ENCODE measurements at places on chromosomes 3 and 15. TPM values are rescaled to one million over a fixed set of nuclear protein-coding genes. Genes with fewer than 3 reads are reported as not detected.
A peak's percentile ranks its signal among the peaks of the same experiment; 100 is the strongest.

DNA sequence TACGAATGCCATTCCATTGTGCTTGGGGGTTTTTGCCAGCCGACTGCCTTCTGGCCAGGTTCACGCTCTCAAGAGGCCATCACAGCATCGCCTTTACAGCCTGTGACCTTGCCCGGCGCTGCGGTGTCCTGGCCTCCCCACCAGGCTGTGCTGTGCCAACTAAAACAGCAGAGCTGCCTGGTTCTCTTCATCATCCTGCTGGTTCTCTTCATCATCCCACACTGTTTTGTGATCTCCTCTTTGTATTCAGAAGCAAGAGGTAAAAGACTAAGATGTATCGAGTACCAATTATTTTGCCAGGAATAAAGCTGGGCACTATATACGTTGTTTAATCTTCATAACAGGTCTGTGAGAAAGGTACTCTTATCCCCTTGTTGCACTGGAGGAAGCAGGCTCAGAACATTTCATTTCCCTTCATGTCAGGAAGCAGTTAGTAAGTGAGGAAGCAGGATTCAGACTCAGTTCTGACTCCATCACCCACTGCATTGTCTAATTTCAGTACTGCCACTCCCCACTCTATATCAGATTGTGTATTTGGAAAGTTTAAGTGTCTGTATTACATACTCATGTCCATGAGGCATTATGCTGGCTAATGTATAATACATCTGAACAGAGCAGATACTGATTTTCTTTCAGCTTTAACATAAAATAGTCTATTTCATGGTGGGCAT lies 92.7 kb downstream of the LRRC28 start:
- peak; percentile 32 for DNase-seq
- peaks cover 11% of the 10 kb centered on the region for H3K4me1 ChIP-seq
- H3K27ac ChIP-seq: no peak overlapping the region
- no peaks in the 10 kb centered on the region for H3K27me3 ChIP-seq
- H3K36me3 ChIP-seq: no peaks in the 10 kb centered on the region
- H3K4me3 ChIP-seq: no peak overlapping the region

- H3K4me1 ChIP-seq: no peaks in the 10 kb centered on the region
- H3K27ac ChIP-seq: no peak overlapping the region
- no peak overlapping the region for H3K4me3 ChIP-seq
- H3K27me3 ChIP-seq: no peaks in the 10 kb centered on the region
- no peaks in the 10 kb centered on the region for H3K36me3 ChIP-seq
These were observed 10.4 kb upstream of the VIPR1 start for GRCh38 chr3:42491881-42492507.

- H3K36me3 ChIP-seq: no peaks in the 10 kb centered on the region
- H3K4me1 ChIP-seq: peaks cover 25% of the 10 kb centered on the region
- H3K27me3 ChIP-seq: no peaks in the 10 kb centered on the region
- DNase-seq: no peak
- no peak overlapping the region for H3K27ac ChIP-seq
These were observed 95.2 kb downstream of the CHSY1 start for GRCh38 chr15:101156509-101157159.

DNA sequence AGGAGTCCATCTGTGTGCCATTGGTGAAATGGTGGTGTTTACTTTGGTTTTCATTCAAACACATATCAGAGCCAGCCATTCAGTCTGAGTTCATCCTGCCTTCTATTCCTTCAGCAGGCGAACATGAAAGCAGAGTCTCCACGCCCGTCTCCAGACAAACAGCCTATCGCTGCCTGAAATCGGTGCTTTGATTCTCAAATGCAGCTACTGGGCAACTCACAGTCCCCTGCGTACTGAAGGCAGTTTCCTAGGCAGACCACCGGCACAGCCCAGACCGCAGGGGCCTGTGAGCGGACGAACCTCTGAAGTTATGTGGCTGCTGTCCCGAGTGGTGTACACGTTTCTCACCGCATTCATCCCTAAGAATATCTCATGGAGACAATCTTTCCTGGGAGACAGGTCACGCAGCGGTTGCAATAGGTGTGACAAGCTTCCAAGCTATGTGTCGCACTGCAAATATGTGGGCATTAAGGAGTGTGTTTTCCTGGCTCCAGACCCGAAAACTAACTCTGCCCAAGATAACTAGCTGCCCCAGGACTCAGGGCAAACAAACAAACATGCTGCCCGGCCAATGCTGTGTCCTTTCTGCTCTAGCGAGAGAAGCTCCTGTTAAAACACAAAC lies 16.9 kb upstream of the RYR3 start:
- H3K36me3 ChIP-seq: no peaks in the 10 kb centered on the region
- no peaks in the 10 kb centered on the region for H3K4me1 ChIP-seq
- no peak for DNase-seq
- no peaks in the 10 kb centered on the region for H3K27me3 ChIP-seq
- H3K4me3 ChIP-seq: no peak overlapping the region

Gene PIERCE2
- total RNA-seq: not detected

GRCh38 chr3:174536319-174536718 lies 322.8 kb upstream of the NAALADL2 start:
- no peaks in the 10 kb centered on the region for H3K36me3 ChIP-seq
- H3K27ac ChIP-seq: no peak overlapping the region
- DNase-seq: no peak

GRCh38 chr3:107328069-107328468 lies 49.2 kb upstream of the CCDC54 start:
- no peaks in the 10 kb centered on the region for H3K4me1 ChIP-seq
- H3K36me3 ChIP-seq: no peaks in the 10 kb centered on the region
- no peak overlapping the region for H3K4me3 ChIP-seq
- DNase-seq: no peak
- H3K27ac ChIP-seq: no peak overlapping the region
- no peaks in the 10 kb centered on the region for H3K27me3 ChIP-seq

DNA sequence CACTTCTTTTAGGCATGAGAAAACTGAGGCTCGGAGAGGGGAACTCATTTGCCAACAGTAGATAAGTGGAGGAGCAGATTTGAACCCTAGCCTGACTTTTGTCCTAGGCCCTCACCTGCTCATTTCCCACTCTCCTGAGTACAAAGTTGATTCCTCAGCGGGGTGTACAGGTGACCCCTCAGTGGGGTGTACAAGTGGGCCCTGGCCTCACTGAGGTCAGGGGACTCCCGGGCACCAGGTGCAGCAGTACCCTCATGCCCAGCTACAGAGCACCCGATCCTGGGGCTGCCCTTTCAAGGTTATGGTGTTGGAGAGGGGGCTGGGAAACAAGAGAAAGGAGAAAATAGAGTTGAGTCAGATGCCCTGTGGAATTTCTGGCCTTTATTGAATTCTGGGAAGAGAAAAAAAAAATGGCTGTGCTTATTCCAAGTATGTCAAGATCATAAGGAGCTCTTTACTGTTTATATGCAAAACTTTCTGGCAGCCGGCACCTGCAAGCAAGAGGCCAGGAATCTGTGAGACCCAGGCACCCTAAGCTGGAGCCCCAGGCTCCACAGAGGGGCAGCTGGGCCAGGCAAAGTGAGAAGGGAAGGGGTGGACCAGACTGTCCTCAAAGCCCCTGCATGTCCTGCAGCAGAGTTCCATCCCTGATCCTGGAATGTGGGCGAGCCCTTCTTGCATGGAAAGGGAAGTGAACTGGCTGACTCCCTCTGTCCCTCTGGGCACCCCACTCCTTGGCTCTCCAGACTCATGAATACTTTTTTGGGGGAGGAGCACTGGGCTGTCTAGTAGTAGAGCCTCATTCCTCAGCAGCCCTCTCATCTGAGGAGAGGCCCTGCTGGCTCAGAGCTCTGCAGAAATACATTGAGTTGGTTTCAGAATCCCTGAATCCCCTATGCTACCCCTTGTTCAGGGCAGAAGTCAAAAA lies 43.1 kb downstream of the AMOTL2 start:
- H3K27me3 ChIP-seq: peaks cover 3% of the 10 kb centered on the region
- no peaks in the 10 kb centered on the region for H3K36me3 ChIP-seq
- H3K27ac ChIP-seq: no peak overlapping the region
- H3K4me3 ChIP-seq: no peak overlapping the region
- no peaks in the 10 kb centered on the region for H3K4me1 ChIP-seq
- no peak for DNase-seq

- H3K4me3 ChIP-seq: no peak overlapping the region
- no peaks in the 10 kb centered on the region for H3K27me3 ChIP-seq
- H3K36me3 ChIP-seq: peaks cover 28% of the 10 kb centered on the region
- H3K4me1 ChIP-seq: peaks cover 11% of the 10 kb centered on the region
These were observed 28.8 kb downstream of the GBE1 start for GRCh38 chr3:81732642-81733041.

DNA sequence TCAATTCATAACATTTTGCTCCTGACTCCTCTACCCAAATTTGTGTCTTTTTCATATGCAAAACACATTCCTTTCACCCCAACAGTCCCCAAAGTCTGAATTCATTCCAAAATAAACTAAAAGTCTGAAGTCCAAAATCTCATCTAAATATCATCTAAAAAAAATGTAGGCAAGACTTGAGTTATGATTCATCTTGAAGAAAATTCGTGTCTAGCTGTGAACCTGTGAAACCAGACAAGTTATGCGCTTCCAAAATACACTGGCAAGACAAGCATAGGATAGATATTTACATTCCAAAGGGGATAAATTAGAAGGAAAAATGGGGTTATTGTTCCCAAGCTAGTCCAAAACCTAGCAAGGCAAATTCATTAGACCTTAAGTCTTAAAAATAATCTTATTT lies 1302.0 kb upstream of the GBE1 start:
- H3K36me3 ChIP-seq: no peaks in the 10 kb centered on the region
- no peak overlapping the region for H3K4me3 ChIP-seq
- no peak overlapping the region for H3K27ac ChIP-seq
- H3K27me3 ChIP-seq: no peaks in the 10 kb centered on the region

Gene CDHR4
- 0.37 TPM for total RNA-seq

- no peak overlapping the region for H3K27ac ChIP-seq
- DNase-seq: no peak
- peaks cover 12% of the 10 kb centered on the region for H3K4me1 ChIP-seq
- H3K36me3 ChIP-seq: peaks cover 11% of the 10 kb centered on the region
- no peak overlapping the region for H3K4me3 ChIP-seq
- H3K27me3 ChIP-seq: peaks cover 3% of the 10 kb centered on the region
These were observed 16.4 kb downstream of the CCR1 start for GRCh38 chr3:46191730-46192129.

- H3K4me3 ChIP-seq: no peak overlapping the region
- no peaks in the 10 kb centered on the region for H3K36me3 ChIP-seq
These were observed 8.2 kb upstream of the TNIK start for GRCh38 chr3:171468296-171468906.

Gene PLA1A
- not detected for total RNA-seq

GRCh38 chr15:69511015-69511414 lies 58.4 kb downstream of the RPLP1 start:
- peaks cover 2% of the 10 kb centered on the region for H3K36me3 ChIP-seq
- peaks cover 15% of the 10 kb centered on the region for H3K27me3 ChIP-seq
- DNase-seq: no peak
- peaks cover 6% of the 10 kb centered on the region for H3K4me1 ChIP-seq
- no peak overlapping the region for H3K27ac ChIP-seq

Gene HCN4
- total RNA-seq: not detected

Gene NMNAT3
- total RNA-seq: 3.6 TPM

GRCh38 chr15:74531144-74531811 lies 9.7 kb upstream of the ARID3B start:
- DNase-seq: no peak
- no peaks in the 10 kb centered on the region for H3K36me3 ChIP-seq
- H3K27ac ChIP-seq: no peak overlapping the region
- peaks cover 14% of the 10 kb centered on the region for H3K4me1 ChIP-seq
- no peaks in the 10 kb centered on the region for H3K27me3 ChIP-seq

Gene MAN2C1
- total RNA-seq: 135 TPM

Gene CTDSPL
- 1.6 TPM for total RNA-seq

Gene IGSF11
- total RNA-seq: not detected

GRCh38 chr3:179852142-179852905 lies 184.4 kb downstream of the PEX5L start:
- DNase-seq: no peak
- H3K27ac ChIP-seq: no peak overlapping the region
- no peaks in the 10 kb centered on the region for H3K36me3 ChIP-seq
- H3K4me1 ChIP-seq: no peaks in the 10 kb centered on the region
- no peaks in the 10 kb centered on the region for H3K27me3 ChIP-seq

Gene XCR1
- not detected for total RNA-seq

GRCh38 chr3:160725338-160725737 lies 30.7 kb upstream of the PPM1L start:
- H3K4me1 ChIP-seq: no peaks in the 10 kb centered on the region
- no peaks in the 10 kb centered on the region for H3K36me3 ChIP-seq
- no peak overlapping the region for H3K4me3 ChIP-seq
- no peak for DNase-seq

DNA sequence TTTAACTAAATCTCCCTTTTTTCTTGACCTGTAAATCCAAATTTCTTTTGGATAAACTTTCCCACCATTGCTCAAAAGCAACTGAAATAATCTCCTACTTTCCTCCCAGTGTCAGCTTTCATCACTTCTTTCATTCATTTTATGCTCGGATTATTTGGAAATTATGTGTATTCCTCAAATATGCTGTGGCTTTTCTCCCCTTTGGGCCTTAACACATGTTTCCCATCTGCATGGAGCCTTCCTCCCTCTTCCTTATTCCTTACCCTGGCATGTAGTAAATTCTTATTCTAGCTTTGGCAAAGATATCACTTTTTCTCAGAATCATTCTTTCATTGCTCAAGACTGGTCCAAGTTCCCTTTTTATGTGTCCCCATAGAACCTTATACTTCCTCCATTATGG lies 41.8 kb upstream of the TUSC7 start:
- no peaks in the 10 kb centered on the region for H3K36me3 ChIP-seq
- H3K4me3 ChIP-seq: no peak overlapping the region
- H3K4me1 ChIP-seq: no peaks in the 10 kb centered on the region
- no peak overlapping the region for H3K27ac ChIP-seq
- no peak for DNase-seq

Gene LXN
- total RNA-seq: 8.2 TPM

DNA sequence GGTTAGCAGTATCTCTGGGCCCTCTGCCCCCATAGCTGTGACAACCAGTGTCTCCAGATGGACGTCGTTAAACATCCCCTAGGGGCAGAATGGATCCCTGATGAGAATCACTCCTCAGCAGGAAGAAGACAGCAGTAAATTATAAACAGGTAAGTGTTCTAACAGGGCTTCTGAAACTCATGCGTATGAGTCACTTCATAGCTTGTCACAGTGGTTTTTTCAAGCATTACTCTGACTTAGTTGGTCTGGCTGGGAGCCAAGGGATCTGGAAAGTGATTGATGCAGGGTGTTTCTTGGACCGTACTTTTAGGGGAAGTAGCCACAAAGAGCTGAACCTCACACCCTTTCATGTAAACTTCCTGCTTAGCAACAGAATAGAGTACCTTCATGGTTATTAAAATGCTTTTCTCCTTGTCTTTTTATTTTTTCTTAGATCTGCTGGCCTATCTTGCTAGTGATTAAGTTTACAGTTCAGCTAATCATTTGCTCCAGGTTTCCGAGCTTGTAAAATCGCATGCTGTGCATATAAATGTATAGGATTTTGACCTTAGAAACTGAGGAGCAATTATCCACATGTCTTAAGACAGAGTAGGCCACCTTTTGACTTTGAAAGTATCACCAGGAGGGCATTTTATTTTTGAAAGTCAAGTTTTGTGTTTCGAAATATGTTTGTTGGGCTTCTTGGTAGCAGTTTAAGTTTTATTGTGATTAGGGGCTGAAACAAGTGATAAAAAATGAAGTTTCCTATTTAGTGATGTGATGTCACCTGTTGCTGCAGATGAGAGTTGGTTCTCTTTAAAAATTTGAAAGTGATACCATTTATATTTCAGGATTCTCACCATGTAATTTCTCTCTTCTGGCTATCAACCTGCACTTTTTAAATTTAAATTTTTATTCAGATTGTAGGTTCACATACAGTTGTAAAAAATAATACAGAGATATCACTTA lies 333.9 kb downstream of the PTPRG start:
- no peak overlapping the region for H3K4me3 ChIP-seq
- peaks cover 4% of the 10 kb centered on the region for H3K27me3 ChIP-seq
- H3K27ac ChIP-seq: peak overlapping the region; percentile 67
- H3K36me3 ChIP-seq: no peaks in the 10 kb centered on the region

- H3K27ac ChIP-seq: no peak overlapping the region
- no peaks in the 10 kb centered on the region for H3K36me3 ChIP-seq
- H3K4me3 ChIP-seq: no peak overlapping the region
- no peaks in the 10 kb centered on the region for H3K4me1 ChIP-seq
- no peaks in the 10 kb centered on the region for H3K27me3 ChIP-seq
- DNase-seq: no peak
These were observed 23.0 kb downstream of the ACSBG1 start for GRCh38 chr15:78211189-78211921.
